ENCODE measurements at places on chromosomes 7 and 10.

- no peak for DNase-seq
These were observed 18.5 kb downstream of the MYH16 start for GRCh38 chr7:99290980-99291607.

DNA sequence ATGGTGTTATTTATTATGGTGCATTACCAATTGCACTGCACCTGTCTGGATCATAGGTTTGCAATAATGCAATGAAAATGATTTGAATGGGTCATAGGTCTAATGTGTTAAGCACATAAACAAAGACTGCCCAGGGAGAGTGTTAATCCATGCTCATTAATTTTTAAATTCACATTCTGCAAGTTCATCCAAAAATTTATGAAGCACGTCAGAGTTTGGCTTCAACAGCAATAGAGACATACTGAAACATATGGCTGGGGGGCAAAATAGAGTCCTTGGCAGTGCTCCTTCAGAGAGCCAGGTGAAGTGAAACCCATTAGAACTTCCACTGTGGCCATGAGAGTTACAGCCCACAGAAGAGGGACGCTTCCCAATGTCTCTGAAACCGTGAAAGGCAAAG, 441.1 kb downstream of the POM121L12 start:
- DNase-seq: no peak

DNA sequence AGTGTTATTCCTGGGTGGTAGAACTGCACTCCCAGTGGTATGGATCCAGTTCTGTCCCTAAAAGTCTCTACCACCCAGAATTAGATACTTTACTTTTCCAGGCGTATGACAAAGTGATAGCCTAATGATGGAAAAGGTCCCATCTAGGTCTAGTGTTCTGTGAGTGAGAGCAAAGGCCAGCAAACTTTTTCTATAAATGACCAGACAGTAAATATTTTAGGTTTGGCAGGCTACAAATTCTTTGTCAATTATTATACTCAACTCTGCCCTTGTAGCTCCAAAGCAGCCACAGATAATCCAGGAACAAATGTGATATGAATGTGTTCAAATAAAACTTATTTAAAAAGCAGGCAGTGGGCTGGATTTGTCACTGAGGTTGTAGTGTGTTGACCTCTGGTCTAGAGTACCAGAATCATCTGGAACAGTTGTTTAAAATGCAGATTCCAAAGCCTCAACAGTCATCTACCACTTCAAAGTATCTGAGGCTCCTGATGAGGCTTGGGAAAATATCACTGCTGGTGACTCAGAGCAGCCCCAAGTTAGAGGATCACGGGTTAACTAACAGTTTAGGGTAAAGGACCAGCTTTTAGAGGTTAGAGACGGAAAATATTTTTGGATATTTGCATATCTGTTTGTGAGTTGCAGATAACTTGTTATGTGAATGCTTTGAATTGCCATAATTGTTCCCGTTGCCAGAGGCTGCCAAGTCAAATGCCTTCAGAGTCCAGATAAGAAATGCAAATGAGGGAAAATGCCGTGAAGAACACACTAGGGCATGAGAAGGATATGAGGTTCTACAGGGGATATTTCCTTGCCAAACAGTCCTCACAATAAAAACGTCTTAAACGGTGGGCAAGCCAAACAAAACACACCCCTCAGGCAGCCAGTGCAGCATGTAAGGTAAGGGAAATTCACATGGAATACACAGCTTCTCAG, 19.4 kb downstream of the NRAP start:
- peak; percentile 3 for DNase-seq

DNA sequence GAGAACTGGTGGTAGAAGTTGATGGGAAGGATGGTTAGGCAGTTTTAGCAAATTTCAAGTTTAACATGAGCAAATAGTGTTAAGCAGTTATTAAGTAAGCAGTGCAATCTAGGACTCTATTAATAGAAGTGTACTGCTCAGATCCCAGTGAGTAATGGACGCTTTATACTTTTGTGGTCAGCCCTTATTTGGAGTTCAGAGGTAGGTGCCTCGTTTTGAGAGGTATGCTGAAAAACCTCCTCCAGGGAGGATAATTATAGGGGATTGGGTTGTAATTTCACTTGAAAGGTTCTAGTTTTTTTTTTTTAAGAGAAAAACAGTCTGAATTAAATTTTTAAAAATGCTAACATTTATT, 33.5 kb upstream of the CCDC7 start:
- DNase-seq: no peak

DNA sequence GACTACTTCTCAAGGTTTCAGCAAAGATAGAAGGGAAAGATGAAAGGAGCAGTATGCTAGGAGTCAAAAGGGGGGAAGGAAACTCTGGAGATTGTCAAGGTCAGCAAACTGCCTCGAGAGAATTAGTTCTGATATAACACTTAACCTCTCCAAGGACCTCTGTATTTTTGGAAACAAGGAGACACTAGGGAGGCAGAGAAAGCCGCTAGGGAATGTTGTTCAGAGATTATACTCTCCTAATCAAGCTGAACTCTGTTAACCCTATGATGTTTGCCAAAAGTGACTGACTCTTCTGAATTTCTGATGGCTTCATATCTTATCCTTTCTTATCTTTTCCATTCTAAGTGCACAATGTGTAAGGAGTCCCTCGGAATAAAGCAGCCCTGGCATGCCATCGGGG, 27.1 kb downstream of the CREM start:
- DNase-seq: no peak

GRCh38 chr7:27802999-27803398, 63.0 kb downstream of the TAX1BP1 start:
- DNase-seq: no peak

- no peak for DNase-seq
These were observed 224.8 kb downstream of the RPS24 start for GRCh38 chr10:78258323-78259030.

DNA sequence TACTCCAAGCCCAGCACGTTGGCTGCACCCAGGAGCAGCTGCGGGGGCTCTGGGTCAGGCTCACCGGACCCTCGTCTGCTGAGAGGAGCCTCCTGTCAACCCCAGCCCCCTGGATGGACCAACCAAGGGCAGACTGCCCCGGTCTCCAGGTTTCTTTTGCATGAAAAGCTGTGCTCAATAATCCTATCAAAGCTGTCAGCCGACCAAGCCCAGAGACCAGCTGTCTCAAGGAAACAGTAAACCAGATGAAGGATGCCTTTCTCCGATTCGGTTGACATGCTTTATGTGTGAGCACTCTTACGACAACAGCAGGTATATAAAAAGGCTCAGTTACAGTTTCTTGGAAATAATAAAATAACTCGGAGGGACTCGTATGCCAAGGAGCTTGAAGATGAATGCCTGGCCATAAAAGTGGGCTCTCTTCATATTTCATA, 71.6 kb upstream of the BAIAP2L1 start:
- no peak for DNase-seq

- DNase-seq: no peak
These were observed 124.5 kb downstream of the TMEM168 start for GRCh38 chr7:112665709-112666108.

GRCh38 chr10:128156999-128157755, 31.0 kb upstream of the MKI67 start:
- DNase-seq: no peak

DNA sequence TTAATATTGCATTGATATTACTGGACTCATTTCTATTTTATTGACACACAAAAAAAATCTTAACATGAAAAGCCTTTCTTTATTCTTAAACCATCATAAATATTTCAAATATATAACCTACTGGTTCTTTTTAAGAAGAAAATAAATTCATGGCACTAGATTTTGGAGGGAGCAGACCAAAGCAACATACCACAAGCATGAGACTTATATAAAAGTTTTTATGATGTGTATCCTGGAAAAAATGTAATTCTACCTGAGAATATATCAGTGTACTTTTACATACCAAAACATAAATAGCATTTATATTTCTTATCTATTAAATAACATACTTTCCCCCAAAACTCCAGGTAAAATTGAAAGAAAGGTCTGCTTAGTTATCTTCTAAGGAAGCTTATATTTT, 508.2 kb upstream of the SEMA3D start:
- DNase-seq: no peak

DNA sequence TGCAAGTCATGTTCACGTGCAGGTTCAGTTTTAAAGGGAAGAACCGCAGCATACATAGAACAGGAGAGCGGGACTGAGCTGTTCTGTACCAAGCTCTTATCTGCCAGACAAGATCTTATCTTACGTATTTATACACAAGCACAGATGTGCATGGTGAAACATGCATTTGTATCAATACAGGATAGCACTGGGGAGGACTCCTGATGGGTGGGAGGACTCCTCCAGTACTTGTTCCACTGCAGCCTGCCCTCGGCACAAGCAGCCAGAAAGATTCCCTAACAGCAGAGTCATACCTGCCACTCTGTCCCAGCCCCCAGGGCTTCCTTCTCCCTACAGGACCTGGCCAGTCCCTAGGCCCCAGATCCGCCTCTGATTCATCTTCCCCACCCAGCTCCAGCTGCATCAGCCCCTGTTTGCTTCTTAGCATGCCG, 13.2 kb upstream of the PRKCQ start:
- DNase-seq: peak; percentile 49

DNA sequence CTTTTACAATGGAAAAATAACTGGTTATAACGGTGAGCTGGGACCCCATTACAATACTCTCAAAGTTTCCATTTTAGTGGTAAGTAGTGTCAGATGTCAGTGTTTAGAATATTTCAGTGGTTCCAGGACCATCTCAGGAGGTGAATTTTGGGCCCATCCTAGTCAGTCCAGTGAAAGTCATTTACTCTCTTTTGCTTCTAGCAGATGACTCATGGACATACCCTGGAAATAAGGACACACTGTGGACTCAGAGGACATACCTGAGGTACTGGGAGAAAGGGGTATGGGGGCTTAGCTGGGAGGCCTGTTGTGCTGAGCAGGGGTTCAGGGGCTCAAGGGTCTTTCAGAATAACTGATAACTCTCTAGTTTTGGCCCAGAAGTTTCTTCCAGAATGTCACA, 618 bp upstream of the GIMAP4 start:
- DNase-seq: no peak

DNA sequence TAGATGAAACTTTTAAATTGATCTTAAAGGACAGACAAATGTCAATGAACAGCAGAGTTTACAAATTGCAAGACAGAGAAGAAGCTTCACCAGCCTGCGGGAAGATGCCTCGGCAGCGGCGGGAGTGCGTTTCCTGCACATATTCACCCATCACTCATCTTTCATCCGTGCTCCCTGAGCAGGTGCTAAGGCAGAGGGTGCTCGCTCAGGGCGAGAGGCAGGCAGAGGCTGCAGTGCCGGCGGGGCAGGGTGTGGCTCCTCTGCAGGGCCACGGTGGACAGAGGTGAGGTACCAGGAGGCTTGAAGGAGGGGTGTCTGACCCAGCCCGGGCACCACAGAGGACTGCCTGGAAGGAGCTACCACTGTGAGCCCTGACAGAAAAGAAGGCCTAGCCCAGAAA, 155.2 kb upstream of the PPP2R2D start:
- DNase-seq: no peak

DNA sequence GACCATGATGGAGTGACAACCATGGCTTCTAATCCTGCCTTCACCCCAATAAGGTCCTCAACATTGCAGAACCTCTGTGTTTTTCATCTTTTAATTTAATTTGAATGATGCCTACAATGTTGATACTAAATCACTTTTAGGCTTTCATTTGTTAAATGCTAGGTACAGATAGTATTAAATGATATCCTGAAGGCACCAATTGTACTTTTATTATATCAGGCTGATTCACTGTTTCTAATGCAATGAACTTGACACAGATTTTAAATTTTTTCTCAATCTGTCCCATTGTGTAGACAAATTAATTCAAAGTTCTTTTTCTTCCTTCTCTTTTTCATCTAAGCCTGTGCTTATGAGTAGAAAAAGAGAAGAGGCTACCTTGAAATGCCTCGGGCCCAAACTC, 5.2 kb downstream of the EPDR1 start:
- no peak for DNase-seq

DNA sequence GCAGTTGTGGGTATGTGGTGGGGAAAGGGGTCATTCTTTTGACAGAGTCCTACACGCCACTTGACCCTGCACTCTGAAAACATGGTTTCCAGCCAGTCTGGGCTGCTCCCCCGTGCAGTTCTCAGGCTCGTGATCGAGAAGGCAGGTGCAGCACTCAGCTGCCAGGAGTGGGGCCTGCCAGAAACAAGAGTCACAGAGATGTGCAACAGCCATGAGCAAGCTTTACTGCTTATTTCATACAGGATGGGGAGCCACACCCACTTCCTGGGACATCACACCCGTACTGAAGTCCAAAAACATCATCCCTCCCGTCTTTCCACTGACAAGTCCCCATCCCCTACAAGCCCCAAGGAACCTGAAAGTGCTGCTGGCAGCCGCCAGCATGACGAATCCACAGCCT, 9.3 kb downstream of the ATG9B start:
- no peak for DNase-seq

DNA sequence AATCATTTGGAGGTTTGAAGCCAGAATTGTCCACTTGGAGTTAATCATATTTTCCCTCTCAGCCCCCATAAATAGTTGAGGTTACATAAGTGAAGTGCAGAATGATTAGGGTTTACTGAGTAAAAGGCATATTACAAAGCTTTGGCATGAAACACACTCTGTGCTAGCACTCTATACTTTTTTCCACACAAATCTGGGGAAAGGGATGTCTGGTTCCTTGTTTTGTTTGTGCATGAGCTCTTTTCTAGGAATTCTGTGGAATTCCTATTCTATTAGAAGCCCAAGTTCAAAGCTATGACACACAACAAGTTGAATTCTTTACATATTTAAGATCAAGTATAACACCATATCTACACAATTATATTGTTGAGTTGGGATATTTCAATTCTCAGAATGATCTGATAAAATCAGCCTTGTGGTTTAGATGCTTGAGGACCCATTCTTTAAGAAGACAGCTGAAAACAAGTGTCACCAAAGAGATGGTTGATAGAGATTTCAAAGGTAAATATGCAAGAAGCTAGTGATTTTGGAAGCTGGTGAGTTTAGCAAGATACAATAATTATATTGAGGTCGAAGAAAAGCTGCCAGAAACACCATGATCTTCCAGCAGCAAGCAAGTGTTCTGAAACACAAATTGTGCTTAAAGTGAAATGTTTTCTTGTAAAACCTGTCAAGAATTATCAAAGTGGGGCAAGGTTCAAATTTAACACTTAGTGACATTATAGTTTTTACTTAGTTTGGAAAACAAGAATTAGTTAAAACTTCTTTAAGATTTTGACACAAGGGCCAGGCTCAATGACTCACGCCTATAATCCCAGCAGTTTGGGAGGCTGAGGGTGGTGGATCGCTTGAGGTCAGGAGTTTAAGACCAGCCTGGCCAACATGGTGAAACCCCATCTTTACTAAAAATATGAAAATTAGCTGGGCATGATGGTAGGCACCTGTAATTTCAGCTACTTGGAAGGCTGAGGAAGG, 122.6 kb downstream of the INHBA start:
- no peak for DNase-seq

- no peak for DNase-seq
These were observed 10.5 kb downstream of the MBL2 start for GRCh38 chr10:52762088-52762487.

GRCh38 chr7:44057181-44057848, 8.1 kb downstream of the PGAM2 start:
- DNase-seq: no peak

DNA sequence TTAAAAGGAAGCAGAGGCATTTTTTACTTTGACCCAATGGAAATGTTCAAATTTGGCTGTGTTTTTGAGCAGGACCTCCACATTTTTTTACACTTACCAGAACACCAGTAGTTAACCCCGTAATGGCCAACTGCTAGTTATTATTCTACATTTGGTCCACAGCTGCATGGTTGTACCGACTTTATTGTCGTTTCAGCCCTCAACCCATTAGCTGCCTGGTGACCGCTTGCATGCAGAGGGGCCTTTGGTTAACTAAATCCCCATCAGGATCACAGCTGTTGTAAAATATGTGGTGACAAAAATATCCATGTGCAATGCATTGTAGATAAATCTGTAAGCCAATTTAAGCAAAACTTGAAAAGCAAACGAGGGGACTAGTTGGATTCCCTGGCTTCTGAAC, 342.2 kb upstream of the MEOX2 start:
- no peak for DNase-seq

Measured in activated naive CD8-positive, alpha-beta T cell treated with anti-CD3 and anti-CD28 coated beads for 36 hours (primary cell).